SIG-M5 (cell line): ENCODE measurements at places on chromosomes 11 and 22.

DNA sequence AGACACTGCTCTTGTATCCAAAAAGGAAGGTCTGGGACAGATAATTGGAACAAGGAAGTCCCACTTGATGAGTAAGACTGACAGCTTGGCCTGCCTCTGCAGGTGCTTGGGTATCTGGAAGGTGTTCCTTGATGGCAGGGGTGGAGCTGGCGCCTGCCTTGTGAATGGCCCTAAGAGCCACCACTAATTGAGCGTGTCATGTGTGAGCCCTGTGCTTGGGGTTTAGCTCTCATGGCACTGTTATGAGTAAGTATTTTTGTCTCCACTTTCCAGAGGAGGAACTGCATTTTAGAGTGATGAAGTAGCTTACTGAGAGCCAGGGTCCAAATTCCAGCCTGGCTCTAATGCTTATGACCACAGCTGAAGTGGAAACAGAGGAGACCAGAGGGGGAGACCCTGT lies 71.2 kb upstream of the NECTIN1 start:
- no peak for DNase-seq

DNA sequence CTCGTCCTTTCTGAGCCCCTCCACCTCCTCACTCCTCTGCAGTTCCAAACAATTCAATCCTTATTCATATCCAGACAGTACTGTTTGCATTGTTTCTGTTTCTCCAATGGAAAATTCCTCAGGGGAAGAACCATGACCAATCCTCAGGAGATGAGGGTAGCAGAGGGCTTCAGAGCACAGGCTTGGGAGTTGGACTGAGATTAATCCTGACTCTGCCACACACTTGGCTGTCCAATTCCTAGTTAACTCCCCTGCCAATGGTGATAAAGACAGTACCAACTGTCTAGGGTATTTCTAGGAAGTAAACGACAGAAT lies 58.0 kb downstream of the MICAL3 start:
- DNase-seq: no peak

DNA sequence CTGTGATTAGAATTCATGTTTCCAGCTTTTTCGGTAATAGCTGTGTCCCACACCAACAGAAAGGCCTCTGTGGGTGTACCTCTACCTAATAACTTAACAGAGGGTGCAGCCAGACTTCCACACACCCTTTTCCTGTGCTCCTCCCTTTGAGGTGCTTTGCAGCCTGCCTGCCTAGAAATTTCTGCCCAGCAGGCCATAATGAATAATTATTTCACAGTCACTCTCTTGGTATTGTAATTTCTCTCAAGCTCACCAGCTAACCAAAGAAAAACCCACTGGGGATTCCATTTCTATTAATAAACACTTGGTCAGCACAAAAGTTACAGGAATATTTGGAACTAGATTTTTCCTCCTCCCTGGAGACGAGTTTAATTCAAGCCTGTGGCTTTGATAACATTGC lies 13.3 kb downstream of the WT1 start:
- no peak for DNase-seq

- DNase-seq: no peak
Observed at GRCh38 chr22:17739196-17739975, 34.9 kb downstream of the BID start.

- no peak for DNase-seq
Observed at GRCh38 chr22:38503021-38503420, 3.1 kb downstream of the DDX17 start.

DNA sequence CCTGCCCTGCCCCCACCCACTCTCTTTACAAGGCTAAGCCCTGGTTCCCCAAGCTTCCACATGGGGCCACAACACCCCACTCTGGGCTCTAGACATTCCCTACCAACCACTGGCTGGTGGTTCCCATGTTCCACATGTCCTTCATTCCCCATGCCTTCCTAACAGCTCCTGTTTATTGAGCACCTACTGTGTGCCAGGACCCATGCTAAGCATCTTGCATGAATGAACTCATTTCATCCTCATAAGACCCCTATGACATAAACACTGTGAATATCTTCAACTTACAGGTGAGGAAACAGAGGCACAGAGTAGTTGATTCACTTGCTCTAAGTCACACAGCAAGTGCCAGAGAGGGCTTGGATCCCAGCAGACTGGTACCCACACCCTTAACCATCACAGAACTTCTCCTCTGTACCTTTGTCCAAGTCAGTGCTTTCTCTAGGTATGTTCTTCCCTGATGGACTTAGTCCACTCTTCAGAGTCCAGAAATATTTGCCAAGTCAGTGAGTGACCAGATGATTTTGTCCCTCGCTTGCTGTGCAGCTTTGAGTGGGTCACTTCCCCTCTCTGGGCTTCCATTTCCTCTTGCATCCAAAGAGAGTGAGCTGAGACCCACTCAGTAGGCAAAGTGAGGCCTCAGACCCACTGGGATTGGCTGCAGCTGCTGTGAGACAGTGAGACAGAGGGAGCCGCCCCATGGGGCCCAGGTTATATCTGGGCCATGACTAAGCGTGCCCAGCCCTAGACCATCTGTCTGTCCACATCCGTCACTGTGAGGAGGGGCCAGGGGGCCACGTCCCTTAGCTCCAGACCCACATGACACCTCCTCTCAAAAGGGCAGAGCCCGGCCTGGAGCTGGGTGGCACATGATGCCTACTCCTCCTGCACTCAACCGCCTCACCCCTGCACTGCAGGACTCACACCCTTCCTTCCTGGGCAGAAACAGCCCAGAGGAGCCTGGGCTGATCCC lies 132.4 kb downstream of the MN1 start:
- DNase-seq: no peak

DNA sequence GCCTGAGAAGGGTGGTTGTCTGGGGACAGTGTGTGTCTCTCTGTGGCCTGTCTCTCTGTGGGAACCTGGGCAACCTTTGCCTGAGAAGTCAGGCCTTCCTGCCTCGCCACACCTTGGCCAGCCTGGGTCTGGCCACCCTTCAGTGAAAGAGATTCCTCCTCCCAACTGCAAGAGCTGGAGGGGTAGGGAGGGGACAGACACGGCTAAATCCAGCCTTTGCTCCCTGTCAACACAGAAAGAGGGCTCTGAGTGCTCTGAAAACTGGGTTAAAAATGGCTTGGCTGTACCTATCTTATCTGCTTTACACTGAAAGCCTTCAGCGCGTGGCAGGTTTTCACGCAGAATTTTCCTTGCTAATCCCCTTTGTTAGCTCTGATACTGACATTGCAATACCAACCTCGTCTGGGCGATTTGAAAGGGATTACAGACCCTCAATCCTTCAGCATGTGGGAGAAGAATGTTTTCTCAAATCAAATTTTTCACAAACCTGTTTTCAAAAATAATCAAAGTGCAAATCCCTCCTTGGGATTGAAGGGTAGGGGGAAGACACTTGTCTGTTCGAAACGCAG lies 163.7 kb downstream of the DSCAML1 start:
- DNase-seq: no peak

DNA sequence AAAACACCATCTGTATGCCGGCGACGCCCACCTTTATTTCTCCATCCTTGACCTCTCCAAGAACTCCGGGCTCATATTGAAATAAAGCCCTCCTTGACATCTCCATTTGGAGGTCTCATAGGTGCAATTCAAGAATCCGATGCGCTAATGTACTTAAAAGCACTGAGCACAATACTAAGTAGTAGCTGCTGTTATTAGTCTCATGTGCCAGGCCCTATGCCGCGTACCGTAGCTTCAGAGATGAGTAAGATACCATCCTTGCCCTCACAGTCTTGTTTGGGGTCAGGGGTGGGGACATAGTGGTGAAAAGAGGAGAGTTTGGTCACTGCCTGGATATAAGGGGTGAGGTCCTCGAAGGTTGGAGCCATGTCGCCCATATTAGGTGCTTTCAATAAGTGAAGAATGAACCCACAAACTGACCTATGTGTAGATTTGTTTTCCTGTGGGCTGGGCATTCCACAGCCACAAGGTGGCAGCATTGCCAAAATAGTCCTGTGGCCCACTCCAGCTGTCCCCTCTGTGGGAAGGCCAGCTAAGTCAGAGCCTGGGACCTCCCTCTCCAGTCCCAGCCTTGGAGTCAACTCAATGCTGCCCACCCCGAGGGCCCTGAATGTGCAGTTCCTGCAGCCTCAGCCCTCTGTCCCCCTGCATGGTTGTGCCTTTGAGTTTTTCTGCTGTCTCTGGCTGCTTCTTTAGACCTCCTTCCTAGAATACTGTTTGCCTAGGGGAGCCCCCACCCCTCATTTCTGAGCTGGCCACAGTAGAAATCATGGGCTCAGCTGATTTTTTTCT lies 6.5 kb downstream of the DCPS start:
- DNase-seq: no peak

- no peak for DNase-seq
Observed at GRCh38 chr22:43377548-43377895, 34.3 kb upstream of the MPPED1 start.

DNA sequence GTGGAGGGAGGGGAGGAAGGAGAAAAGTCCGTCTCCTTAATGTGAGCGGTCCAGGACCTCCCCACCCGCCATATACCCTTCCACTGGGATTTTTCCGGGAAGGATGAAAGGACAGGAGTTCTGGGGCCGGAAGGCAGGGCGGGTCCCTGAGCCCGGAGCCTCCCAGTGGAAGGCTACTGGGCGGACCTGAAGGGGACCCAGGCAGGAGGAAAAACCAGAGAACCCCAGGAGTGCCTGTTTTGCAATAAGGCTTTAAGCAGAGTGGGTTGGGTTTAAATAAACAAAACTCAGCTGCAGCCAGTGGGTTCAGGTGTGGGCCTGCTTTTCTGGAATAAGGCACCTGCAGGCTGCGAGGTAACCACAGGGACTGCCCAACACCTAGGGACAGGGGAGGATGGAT lies 1.7 kb upstream of the CELSR1 start:
- DNase-seq: no peak

- DNase-seq: no peak
Observed at GRCh38 chr11:33617672-33618350, 82.8 kb downstream of the C11orf91 start.

- no peak for DNase-seq
Observed at GRCh38 chr11:96319898-96320656, 22.9 kb downstream of the MAML2 start.
